CD14-positive monocyte (primary cell): ENCODE measurements at places on chromosomes 1 and 21. TPM values are rescaled to one million over a fixed set of nuclear protein-coding genes. Genes with fewer than 3 reads are reported as not detected.

GRCh38 chr1:25128121-25128621 is 104.1 kb downstream of the SYF2 start:
- DNase-seq: no peak

DNA sequence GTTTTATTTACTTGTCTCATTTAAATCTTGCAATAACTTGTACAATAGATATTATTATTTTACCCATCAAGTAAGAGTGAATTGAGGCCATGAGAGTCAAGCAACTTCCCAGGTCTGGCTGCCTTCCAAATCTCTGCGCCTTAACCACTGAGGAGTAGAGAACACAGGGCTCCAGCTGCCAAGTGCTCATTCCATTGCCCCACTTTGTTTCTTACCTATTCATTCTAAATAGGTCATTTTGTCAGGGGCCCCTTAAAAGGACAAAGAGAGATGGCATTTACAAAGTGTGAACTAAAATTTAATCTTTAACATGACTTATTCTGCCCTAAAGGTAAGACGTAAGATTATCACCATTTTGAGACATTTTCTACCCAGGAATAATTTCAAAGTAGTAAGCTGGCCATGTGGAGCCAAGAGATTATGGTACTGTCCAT is 3.5 kb downstream of the PPP1R15B start:
- DNase-seq: no peak

DNA sequence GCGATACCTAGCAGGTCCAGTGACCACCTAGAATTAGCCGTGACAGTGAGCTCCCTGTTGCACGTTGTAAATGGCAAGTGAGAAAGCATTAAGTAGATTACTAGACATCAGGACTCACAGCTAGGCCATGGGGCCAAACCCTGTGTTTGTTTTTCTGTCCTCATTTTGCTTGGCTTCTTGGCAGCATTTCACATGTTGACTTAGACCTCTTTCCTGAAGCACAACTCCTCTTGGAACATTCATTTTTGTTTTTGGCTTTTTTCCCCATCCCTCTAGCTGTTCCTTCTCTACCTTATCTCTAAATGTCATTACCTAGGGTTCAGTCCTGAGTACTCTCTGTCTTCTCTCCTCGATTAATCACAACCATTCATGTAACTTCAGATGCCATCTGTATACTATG is 16.9 kb upstream of the PTPN14 start:
- DNase-seq: no peak

GRCh38 chr1:110752941-110753725 is 78.4 kb upstream of the KCNA3 start:
- no peak for DNase-seq

The PLA2G2A gene
- not detected in 2 replicates for polyA plus RNA-seq

The AMY1B gene
- not detected for polyA plus RNA-seq
